T47D (cell line): ENCODE measurements at places on chromosomes 13 and 19.

- no peak for DNase-seq
These were observed 78.5 kb upstream of the PCDH8 start for GRCh38 chr13:52926971-52927370.

GRCh38 chr19:3100331-3100730 is 6.2 kb downstream of the GNA11 start:
- DNase-seq = no peak

- no peak for DNase-seq
These were observed 20.6 kb downstream of the NECTIN2 start for GRCh38 chr19:44866664-44867063.

DNA sequence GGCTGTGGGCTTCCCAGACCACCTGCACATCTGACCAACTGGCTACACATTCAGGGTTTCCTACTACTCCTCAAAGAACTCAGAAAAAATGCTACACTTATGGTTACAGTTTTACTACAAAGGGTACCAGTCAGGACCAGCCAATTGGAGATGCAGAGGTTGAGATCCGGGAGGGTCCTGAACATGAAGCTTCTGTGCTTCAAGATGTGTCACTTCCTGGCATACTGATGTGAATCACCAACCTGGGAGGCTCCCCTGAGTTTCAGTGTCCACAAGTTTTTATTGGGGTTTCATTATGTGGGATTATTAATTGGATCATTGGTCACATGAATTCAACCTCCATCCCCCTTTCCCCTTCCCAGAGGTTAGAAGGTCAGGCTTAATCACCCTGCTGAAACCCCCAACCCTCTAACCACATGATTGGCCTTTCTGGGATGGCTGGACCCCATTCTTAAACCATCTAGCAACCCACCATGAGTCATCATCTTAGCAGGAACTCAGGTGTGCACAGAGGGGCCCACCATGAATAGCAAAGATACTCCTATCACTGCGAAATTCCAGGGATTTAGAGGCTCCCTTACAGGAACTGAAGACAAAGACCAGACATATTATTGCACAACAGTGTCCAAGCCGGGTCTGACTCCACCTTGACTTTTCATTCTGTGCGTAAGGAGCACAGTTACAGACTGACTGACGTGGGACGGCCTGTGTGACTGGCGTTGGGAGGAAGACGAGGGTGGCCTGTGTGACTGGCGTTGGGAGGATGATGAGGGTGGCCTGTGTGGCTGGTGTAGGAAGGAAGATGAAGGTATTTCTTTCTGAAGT is 90.7 kb downstream of the ATP8A2 start:
- DNase-seq = no peak

DNA sequence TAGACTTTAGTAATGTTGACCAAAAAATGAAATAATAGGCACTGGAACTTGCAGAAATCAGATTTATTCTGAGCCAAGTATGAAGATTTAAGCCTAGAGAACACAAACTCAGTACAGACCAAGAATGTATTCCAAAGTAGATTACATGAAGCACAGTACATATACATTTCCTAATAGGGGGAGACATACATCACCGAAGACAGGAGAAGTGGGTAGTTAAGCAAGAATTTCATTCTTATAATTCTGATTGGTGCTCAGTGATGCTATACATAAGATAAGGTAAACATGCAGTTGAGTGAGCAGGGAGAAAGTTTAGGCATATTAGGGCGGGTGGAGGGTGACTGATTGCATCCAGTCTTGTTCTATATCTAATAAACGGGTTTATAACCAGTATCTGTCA is 2218.8 kb downstream of the PCDH9 start:
- DNase-seq = no peak

GRCh38 chr13:74023484-74023883 is 110.7 kb downstream of the KLF12 start:
- DNase-seq = no peak

GRCh38 chr19:2240881-2241760 is 4.5 kb downstream of the SF3A2 start:
- no peak for DNase-seq

- no peak for DNase-seq
These were observed 8.6 kb downstream of the KDM4B start for GRCh38 chr19:4977299-4978174.

DNA sequence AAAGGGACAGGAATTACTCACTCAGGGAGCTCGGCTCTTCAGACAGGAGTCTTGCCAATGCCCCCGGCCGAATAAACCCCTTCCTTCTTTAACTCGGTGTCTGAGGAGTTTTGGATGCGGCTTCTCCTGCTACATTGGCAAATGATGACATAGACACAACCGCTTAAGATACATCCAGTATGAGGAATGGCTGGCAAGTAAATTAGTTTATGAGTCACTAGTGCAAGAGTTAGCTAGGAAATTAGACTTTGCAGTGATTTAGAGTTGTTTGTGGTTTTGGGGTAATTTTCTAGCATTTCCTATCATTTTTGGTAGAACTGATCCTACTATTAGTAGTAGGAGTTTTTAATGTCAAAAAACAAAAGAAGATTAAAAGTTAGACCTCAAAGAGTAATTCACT is 166.2 kb downstream of the SLITRK1 start:
- no peak for DNase-seq

DNA sequence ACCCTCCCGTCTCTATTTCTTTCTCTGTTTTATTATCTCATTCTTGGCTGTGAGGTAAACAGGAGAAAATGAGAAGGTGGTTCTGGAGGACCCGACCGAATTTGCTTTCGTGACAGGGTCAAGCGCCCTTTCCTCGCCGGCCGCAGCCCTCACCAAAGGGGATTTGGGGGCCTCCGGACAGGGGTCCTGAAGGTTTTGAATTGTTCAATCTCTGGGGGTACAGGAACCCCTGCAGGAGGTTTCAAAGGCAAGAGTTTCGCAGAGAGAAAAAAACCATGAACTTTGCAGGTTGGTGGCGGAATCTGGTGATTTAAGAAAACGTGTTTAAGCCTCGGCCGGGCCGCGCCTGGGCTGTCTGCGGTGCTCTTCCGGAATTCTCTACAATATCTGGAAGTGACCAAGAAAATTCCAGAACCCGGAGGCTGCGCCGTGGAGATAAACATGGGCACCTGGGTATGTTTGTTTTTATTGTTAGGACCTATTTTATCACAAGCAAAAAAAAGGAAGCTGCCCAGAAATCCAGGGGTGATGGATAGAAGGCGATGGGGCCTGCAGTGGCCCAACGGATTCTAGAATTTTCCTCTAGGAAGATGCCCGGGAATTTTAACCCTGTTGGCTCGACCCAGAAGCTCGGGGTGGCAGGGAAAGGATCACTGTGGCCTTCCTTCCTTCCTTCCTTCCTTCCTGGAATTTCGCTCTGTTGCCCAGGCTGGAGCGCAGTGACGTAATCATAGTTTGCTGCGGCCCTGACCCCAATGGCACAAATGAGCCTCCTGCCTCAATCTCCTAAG is 14.2 kb upstream of the PTBP1 start:
- DNase-seq = no peak

GRCh38 chr19:38900202-38900629 is 447 bp downstream of the NFKBIB start:
- DNase-seq = no peak

DNA sequence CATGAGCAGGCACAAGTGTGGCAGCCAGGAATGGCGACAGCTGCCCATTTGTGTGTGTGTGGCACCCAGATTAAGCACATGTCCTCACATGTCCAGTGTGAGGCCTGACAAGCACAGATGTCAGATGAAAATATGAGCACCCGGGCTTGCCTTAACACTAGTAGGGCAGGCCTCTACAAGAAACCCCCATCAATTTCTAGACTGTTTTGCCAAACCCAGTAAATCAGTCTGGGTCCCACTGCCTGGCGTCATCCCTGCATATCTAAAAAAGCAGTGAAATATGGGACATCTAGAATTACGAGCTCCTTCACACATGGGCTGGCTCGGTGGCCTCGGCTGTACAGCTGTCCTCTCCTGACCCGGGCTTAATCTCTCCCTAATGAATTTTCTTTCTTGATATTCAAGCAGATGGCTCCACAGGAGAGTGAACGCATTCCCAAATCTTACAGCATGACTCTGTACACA is 432.7 kb downstream of the FOXO1 start:
- no peak for DNase-seq

DNA sequence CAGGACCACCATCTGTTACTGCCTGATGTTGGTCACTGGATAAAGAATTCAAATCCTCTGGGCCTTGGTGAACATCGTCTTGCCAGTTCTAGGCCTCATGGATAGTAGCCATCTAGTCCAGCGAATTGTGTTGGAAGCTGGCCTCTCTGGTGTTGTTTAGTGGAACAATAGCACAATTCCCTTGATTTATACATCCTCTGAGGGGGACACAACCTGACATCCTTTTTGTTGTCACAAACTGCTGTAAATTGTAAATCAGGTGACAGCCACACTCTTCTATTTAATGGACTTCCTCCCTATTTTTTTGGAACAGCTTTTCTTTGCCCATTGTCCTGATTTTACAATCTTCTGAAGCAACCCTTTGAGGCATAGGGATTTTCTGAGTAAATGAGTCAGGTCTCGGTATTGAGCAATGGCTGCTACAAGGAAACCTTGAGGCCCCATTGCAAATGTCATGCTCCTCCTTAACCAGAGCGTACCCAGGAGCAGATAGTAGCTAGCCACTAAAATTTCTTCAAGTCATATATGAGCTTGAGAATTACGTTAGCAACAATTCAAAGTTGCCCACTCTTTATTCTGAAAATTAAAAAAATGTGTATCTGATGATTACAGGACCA is 263.3 kb downstream of the COG6 start:
- DNase-seq = no peak

DNA sequence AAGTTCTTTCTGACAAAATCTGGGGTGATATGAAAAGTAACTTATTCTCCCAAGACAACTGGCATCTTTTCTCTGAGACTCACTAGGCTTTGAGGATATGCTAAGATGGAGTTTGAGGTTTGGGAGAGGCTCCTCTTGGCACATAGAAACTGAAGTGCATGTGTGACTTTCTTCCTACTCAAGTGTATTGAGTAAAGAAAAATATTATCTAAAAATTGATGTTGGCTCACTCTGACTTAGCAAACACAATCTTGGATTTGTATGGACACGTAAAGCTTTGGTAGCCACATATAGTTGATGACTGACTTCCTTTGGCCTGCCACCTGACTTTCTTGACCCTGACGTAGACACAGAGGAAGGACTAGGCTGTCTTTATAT is 71.1 kb upstream of the KLF12 start:
- DNase-seq = no peak

DNA sequence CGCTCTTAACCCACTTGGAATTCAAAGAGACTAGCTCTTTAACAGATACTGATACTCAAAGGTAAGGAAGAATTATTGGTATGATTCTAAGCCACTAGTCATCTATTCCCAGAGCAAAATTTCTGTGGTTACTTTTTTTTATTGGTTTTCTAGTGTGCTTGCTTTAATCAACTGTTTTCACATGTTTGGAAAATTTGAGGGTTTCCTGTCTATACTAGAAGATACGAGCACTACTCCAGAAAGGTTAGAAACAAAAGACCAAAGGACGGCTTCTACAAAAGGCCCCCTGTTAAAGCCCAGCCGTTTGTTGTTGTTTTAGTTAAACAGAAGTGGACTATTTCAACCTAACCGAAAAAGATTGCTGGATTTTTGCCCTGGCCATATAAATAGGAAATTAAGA is 18.5 kb upstream of the LPAR6 start:
- DNase-seq = no peak

DNA sequence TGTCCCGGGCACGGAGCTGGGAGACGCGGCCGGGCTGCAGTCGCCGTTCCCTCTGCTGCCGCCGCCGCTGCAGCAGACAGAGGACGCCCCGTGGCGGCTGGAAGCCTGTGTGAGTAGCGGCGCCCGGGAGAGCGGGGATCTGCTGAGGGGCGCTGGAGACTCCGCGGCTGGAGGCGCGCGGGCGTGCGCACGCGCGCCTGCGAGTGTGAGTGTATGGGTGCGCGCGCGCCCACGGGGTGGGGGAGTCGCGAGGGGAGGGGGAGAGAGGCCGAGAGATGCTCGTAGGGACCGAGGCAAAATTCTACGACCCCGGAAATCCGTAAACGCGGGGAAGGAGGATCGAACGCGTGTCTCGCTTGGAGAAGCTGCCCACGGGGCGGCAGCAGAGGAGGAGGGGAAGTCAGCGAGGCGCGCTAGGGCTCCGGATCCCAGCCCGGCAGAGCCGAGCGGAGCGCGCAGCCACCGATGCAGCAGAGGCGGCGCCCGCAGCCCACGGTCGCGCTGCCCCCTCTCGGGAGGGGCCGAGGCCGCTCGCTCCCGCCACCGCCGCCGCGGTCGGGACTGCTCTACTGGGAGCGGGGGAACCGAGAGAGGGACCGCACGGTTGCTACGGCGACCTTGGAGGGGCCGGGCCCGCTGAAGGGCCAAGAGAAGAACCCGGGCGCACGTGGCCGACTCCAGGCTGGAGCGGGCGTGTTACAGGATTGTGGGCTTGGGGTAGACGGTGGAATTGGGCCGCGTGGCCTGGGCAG is at the start of gene ENOX1:
Gene ENOX1, minus strand, starts transcription at position 207 of the 752 bp plus-strand sequence.
- DNase-seq = peak; percentile 34

- DNase-seq = peak; percentile 94
These were observed 83.4 kb downstream of the SIPA1L3 start for GRCh38 chr19:37990362-37990761.

DNA sequence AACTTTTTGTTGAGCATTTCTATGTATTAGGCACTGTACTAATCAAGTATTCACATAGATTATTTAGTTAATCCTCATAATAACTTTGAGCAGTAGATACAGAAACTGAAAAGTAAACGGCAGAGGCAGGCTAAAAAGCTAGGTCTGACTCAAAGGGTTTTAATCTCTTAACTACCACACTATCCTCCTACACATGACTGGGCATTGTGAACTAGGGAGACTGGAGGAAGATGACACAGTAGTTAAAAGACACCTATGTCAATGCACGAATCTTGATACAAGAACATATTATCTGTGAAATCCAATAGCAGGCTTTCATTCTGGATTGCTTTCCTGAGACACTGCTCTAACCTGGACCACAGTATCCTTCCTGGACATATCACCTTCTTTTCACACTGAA is 36.3 kb downstream of the MICU2 start:
- no peak for DNase-seq

DNA sequence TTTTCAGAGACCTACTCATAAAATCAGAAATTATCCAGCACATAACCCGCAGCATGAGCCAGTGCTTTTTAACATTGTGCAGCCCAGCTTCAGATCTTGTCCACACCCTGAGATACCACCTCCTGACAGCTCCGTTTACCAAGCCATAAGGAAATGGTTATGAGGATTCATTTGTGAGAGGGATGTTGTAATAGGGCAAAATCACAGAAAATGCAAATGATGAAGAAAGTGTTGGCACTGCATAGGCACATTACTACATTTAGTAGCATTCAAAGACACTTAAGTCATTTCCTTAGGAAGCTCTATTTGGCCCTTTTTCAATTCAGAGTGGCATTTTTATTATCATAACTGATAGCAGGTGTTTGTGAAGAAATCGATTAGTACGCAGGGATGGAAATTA is 277.5 kb downstream of the DNAJC15 start:
- DNase-seq = no peak

- DNase-seq = no peak
These were observed 200.5 kb downstream of the ABCC4 start for GRCh38 chr13:95100525-95101433.

- DNase-seq = no peak
These were observed 82.2 kb downstream of the ATP11A start for GRCh38 chr13:112771877-112772538.
